Activated naive CD8-positive, alpha-beta T cell treated with anti-CD3 and anti-CD28 coated beads, Interleukin-2, amount 50 U/mL, for 24 hours (primary cell): ENCODE measurements at places on chromosomes 11 and 22.

DNA sequence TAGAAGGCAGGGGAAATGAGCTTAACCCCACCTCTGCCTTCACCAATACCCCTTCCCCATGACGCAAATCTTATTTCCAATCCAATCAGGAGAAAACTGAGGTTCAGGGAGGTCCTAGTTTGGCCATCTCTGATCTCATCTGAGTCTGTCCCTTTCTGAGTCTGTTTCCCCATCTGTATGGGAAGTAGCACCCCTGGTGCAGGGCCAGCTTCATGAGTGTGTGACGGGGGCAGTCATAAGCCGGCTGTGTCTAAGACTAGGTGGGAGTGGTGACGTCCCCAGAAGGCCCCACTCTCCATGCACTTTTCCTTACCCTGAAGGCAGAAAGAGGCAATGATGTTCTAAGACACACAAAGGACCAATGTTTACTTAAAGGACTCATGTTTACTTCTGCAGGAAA is 72.3 kb downstream of the MN1 start:
- DNase-seq, result no peak

DNA sequence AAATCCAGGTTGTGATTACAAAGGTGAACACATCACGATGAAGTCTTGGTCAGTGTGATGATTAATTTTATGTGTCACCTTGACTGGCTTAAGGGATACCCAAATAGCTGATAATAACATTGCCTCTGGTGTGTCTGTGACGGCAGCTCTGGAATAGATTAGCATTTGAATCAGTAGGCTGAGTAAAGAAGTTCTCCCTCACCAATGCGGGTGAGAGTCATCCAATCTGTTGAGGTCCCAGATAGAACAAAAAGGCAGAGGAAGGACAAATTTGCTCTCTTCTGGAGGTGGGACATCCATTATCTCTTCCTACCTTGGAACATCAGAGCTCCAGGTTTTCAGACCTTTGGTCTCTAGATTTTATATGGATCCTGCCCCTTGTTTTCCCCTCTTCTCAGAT is 856.2 kb upstream of the CCDC90B start:
- no peak for DNase-seq

- no peak for DNase-seq
These were observed 365 bp downstream of the MGAT3 start for GRCh38 chr22:39457198-39457555.

- no peak for DNase-seq
These were observed 458.3 kb downstream of the METTL15 start for GRCh38 chr11:28566339-28567089.

DNA sequence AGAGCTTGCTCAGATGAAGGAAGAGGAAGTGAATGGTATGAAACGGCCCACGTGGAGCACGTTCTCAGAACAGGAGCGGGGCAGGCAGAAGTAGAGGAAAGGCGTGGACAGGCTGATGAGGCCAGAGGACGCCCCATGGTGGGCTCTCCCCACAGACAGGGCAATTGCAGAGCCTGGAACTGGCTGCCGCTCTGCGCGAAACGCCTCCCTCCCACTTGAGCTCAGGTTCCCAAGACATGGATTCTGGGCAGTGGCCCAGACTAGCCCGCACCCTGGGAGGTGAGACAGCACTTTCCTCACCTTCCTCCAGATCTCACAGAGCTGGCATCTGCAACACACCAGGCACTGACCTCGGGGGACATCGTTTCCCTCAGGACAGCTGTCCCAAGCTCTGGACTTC is 117.6 kb downstream of the PHF21B start:
- DNase-seq, result no peak

GRCh38 chr11:64877390-64878222 is 815 bp downstream of the EHD1 start:
- peak; percentile 62 for DNase-seq

DNA sequence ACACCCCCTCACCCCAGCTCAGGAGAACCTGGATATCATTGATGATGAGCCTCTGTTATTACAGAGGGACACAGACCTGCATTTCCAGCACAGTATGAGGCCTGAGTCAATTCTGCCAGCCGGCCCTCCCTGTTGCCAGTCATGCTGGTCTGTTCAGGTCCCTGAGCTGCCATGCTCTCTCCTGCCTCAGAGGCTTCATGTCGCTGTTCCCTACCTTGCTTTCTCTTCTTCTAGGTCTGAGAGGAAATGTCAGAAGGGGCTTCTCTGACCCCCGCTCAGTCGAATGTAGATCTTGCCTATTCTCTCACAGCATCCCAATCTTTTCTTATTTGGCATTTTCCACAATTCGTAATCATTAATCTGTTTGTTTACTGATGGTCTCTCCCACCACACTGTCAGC is 21.8 kb upstream of the ABCC8 start:
- no peak for DNase-seq

- no peak for DNase-seq
These were observed 5.1 kb upstream of the SMARCB1 start for GRCh38 chr22:23781511-23782183.

GRCh38 chr22:49299821-49300231 is 527.8 kb downstream of the BRD1 start:
- DNase-seq, result no peak

GRCh38 chr11:9251311-9251710 is 13.8 kb downstream of the DENND5A start:
- no peak for DNase-seq
